ENCODE measurements at places on chromosomes 7 and 10.

DNA sequence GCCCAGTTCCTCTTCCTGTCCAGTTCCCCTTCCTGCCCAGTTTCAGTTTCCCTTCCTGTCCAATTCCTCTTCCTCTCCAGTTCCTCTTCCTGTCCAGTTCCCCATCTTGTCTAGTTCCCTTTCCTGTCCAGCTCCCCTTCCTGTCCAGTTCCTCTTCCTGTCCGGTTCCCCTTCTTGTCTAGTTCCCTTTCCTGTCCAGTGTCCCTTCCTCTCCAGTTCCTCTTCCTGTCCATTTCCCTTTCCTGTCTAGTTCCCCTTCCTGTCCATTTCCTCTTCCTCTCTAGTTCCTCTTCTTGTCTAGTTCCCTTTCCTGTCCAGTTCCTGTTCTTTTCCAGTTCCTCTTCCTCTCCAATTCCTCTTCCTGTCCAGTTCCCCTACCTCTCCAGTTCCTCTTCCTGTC lies 68.1 kb upstream of the ADCY1 start:
- no peak for DNase-seq

GRCh38 chr10:17025444-17026295 lies 103.9 kb downstream of the CUBN start:
- DNase-seq = no peak

- no peak for DNase-seq
Observed at GRCh38 chr7:27146491-27147198, 929 bp downstream of the HOXA6 start.

GRCh38 chr10:8738987-8739386 lies 684.5 kb downstream of the GATA3 start:
- no peak for DNase-seq

GRCh38 chr7:2165239-2165609 lies 67.5 kb downstream of the MAD1L1 start:
- no peak for DNase-seq

GRCh38 chr7:92043637-92044036 lies 90.6 kb downstream of the CYP51A1 start:
- DNase-seq = no peak

DNA sequence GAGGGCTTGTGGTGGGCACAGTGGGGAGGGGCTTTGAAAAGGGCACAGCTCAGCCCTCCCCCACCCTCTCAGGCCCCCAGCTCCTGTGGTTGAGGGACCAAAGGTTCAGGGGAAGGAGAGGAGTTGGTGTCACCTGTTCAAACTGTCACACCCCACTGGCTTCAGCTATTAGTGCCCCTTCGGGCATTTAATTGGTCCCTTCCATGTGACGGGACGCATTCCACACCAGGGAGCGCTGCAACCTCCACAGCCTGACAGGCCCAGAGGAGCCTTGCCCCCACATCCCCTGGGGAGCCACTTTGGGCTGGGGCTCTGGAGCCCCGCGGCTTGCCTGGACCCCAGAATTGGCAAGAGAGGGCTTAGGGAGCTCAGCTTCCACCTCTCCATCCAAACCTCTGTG lies 75.7 kb downstream of the C10orf105 start:
- DNase-seq = no peak

GRCh38 chr10:70476249-70477035 lies 2.1 kb upstream of the PALD1 start:
- DNase-seq = no peak

GRCh38 chr7:3201937-3202710 lies 98.9 kb upstream of the SDK1 start:
- DNase-seq = peak; percentile 32

GRCh38 chr7:140903741-140904480 lies 20.8 kb downstream of the BRAF start:
- DNase-seq = no peak

DNA sequence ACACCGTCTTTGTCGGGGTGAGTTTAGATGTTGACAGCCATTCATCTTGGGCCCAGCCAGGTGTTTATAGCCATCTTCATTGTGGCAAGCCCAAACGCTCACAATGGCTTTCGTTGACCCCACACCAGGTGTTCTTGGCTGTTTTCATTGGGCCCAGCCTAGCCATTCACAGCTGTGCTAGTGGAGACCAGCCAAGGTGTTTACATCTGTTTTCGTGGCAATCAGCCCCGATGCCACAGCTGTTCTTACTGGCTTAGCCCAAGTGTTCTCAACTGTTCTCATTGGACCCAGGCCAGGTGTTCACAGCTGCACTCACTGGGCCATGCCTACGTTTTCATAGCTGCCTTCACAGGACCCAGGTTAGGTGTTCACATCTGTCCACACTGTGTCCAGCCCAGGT lies 7.7 kb downstream of the FRG2B start:
- DNase-seq = no peak

DNA sequence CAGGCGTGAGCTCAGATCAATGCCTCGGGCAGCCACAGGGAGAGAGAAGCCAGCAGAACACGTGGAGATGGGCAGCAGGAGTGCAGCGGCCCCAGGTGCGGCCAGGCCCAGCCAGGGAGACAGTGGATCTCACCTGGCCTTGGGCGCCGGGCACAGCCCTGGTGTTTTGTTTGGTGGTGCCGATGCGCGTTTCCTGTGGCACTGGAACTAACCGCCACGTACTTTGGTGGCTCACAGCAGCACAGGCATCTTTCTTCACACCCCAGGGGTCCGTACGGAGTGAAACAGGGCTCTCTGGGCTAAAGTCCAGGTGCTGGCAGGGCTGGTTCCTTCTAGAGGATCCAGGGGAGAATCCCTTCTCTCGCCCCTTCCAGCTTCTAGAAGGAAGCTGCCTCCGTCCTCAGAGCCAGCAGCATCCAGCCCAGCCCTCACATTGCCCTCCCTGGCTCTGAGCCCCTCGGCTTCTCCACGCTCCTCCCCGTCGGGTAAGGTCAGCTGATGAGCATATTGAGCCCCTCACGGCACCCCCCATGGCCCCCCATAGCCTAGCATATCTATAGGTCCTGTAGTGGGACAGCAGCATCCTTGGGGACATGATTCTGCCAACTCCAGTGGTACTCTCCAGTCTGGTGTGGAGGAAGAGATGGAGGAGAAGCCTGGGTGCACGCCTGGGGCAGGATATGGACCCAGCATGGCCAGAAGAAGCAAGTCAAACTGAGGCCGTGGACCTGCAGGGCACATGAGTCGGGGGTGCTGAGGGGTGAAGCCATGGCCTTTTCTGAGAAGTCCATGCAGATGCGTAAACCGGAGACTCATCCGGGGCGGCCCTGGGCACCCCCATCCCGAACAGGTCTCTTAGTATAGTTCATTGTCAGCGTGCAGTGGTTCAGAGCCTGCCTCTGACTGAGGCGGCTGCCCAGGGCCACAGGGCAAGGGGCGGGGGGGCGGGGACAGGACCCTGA lies 43.4 kb upstream of the PPP2R2D start:
- DNase-seq = peak; percentile 58

GRCh38 chr10:113153493-113154102 lies 203.6 kb downstream of the TCF7L2 start:
- DNase-seq = no peak

DNA sequence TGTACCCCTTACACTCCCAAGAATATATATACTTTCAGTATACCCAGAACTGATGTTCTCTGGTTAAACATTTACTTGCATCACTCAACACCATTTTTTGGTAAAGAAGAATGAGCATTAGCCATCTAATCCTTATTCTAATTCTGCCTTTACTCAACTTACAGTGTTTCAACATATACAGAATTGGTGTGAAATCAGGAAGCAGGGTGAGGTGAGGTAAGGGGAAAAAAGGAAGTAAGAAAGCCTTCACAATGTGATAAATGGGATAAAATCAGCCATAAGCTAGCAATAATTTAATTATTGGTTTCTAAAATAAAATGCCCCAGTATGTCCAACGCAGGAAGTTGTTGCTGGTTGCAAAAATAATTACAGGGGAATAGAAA lies 605.4 kb downstream of the KCNMA1 start:
- no peak for DNase-seq

GRCh38 chr10:80474941-80475340 lies 20.8 kb downstream of the TSPAN14 start:
- no peak for DNase-seq

DNA sequence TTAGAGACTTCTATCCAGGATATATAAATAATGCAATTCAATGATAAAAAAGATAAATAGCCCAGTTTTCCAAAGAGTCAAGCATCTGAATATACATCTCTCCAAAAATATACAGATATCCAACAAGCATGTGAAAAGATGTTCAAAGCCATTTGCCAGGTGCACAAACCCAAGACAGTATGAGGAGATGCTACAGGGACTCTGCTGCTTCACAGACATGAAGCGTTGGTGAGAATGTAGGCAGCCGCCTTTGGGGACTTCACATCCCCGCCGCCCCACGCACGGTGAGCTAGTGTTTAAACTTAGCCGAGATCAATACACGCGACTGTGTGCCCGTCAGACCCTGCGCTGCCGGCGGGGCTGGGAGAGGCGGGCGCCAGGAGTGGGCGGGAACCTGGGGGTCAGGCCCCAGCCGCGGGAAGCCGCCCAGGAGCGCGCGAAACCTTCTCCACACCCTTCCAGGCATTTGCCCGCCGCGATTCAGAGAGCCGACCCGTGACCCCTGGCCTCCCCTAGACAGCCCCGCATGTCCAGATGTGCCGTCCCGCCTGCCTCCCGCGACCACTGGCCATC lies 927 bp upstream of the ALOX5 start:
- no peak for DNase-seq

DNA sequence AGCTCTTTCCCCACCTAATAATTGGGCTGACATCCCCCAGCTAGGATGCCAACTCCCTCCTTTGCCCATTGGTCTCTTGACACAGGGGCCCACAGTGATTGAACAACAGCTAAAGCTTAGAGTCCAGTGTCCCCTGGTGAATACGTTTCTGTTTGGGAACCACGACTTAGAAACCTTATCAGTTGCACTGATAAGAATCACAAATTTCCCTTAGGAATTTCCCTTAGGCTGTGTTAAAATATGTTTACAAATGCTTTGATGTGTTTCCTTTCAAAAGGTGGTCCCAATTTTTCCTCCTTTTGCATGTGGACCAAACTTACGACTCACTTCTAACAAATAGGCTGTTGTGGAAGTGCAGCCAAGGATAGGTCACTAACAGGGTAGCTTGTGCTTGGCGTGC lies 126.0 kb upstream of the INHBA start:
- no peak for DNase-seq

DNA sequence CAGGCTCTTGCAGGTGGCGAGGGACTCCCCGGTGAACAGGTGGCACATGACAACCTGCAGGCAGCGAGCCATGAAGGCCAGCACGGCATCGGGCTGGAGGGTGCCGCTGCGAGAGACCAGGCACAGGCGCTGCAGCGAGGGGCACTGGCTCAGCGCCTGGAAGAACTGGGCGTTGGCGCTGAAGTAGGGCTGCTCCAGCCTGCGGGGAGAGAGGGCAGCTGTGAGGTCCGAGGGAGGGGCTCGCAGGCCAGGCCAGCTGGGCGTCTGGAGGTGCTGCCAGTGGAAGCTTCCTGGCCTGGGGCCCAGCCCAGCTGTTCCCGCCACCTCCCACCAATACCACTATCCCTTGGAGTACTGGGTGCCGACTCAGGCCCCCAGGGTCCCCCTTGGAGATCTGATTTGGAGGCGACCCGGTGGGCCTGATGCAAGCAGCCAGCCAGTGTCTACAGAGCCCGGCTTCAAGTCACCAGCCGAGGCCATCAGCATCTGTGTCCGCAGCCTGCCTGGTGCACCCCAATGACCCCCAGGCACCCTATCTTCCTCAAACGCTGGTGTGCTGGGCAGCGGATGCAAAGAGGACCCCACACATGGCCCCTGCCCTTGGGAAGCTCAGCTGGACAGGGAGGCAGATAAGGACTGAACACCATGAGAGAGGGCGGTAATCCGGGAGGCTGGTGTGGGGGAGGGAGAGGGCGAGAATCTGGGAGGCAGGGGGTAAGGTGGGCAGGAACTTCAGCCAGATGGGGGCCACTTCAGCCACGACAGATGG lies 67.8 kb upstream of the TNRC18 start:
- no peak for DNase-seq

- DNase-seq = no peak
Observed at GRCh38 chr10:96858038-96858705, 26.1 kb downstream of the LCOR start.

GRCh38 chr10:38007991-38008390 lies 2.5 kb upstream of the ZNF33A start:
- no peak for DNase-seq

GRCh38 chr7:102859084-102859798 lies 53.6 kb upstream of the LRRC17 start:
- no peak for DNase-seq

DNA sequence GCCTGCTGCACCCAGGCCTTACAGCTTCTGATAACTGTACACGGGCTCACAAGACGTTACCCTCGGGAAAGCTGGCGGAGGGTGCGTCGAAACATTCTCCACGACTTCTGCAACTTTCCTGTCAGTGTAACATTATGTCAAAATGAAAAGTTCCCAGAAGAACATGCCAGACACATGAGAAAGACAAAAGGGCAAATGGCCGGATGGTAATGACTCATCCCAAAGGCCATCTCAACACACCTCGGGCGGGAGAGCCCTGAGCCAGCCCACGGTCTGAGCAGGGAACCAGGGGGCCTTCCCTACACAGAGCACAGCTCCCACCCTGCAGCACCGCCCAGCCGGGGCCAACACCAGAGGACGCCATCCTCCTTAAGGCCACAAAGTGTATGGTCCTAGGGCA lies 118.7 kb downstream of the MAD1L1 start:
- no peak for DNase-seq

- DNase-seq = no peak
Observed at GRCh38 chr10:114402233-114402632, 2.1 kb downstream of the AFAP1L2 start.

DNA sequence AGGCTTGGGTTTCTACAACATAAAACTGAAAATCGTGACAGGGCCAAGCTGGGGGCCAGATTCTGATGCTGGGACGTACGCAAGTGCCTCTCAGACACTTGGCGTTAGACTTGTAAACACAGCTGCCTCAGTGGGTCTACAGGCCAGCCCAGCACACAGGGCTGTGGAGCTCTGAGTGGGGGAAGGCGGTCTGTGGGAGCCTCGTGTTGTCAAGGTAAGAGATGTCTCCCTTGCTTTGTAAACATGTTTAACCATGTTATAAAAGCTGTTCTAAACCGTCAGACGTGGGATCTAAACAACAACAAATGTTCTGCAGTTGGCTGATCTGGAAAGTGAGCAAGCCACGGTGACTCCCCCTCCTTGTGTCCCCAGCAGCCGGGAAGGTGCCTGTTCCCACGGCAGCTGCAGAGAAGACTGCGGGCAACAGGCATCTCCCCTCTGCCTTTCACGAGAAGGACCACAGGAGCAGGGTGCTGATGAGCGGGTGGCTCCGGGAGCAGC lies 67.8 kb downstream of the ZRANB1 start:
- no peak for DNase-seq

DNA sequence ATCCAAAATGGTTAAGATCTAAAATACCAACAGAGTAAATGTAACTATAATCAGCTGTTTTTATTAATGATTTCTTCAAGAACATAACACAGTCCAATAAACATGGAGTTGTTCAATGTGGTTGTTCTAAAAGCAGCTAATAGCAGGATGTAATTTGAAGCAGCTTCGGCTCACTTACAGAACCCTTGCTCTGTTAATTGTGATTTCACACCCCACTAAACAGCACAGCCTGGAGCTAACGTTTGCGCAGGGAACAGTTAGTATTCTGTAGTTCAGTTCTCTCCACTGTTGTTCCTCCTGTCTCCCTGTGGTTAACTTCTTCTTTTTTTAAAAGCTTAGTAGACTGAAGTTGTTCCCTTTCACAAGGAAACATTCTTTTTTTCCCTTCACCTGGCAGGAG lies 104.0 kb downstream of the GRM3 start:
- DNase-seq = no peak

GRCh38 chr10:88668465-88668864 lies 4.2 kb downstream of the LIPF start:
- no peak for DNase-seq

- no peak for DNase-seq
Observed at GRCh38 chr10:131781076-131781475, 119.7 kb upstream of the PPP2R2D start.

- DNase-seq = no peak
Observed at GRCh38 chr7:107505997-107506673, 36.3 kb downstream of the GPR22 start.
